ENCODE measurements at places on chromosomes 16 and 17.

DNA sequence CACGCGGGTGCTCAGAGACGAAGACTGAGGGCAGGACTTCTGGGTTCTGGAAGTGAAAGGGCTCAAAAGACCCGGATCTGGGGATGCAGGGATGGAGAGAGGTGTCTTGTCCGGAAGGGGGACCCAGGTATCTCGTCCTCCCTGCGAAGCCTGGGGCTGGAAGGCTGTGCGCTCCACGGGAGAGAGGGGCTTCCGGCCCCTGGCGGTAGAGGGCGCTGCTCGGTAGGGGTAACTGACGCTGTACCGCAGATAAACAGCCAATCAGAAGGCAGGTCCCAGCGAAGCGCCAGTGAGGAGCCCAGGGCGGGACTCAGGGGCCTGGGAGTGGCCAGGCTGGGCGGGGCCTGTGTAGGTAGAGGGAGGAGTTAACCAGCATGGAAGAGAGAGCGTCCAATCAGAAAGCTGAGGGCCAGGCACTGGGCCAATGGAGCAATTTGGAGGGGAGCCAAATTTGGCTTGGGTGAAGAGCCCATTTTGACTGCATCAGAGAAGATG lies 804 bp downstream of the TGFB1I1 start:
- peak; percentile 72 for DNase-seq

- DNase-seq: no peak
Observed at GRCh38 chr16:4917117-4917516, 19.8 kb downstream of the PPL start.

- no peak for DNase-seq
Observed at GRCh38 chr17:49512296-49513043, 17.4 kb downstream of the NGFR start.

DNA sequence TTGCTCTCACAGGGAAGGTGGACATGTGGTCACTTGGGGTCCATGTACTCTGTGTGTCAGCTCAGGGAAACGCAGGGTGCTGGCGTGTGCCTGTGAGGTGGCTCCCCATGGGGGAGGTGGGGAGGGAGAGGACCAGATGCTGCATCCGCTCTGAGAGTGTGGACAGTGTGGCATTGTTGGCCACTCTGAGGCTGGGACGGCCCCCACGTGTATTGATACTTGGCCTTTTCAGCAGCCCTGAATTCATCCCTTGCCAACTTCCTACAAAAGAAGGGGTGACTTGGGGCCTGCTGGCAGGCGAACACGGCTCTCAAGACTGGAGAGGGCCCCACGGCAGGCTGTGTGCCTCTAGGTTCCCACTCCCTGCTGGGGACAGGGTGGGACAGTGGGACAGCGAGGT lies 120.1 kb downstream of the RAB11FIP4 start:
- DNase-seq: no peak

GRCh38 chr16:56203052-56203451 lies 11.8 kb downstream of the GNAO1 start:
- DNase-seq: no peak

DNA sequence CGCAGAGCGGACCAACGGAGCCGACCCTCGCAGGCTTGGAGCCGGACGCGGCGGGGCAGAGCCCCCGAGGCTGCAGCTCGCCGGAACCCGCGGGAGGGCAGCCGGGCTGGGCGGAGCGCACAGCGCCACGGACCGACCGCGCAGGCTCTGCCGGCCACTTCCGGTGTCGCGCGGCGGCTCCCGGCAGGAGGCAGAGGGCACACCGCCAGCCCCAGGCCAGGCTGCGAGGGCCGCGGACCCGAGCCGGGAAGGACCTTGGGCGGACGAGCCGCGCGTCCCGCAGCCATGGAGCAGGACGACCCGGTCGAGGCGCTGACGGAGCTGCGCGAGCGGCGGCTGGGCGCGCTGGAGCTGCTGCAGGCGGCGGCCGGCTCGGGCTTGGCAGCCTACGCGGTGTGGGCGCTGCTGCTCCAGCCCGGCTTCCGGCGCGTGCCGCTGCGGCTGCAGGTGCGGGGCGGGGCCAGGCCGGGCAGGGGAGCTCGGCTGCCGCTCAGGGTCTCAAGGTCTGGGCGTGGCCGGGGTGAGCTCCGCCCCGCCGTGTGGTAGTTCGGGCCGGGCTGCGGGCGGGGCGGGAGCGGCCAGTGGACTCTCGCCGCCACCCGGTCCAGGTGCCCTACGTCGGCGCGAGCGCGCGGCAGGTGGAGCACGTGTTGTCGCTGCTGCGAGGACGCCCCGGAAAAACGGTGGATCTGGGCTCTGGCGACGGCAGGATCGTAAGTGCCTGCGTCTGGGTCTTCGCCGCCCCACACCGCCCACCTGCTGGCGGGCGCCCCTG lies at the start of gene ANTKMT:
Gene ANTKMT (plus strand): TSS at position 157 of the 775 bp plus-strand sequence. CDS start 129 bp downstream, at position 286.
- peak; percentile 87 for DNase-seq

- peak; percentile 83 for DNase-seq
Observed at GRCh38 chr17:58006560-58006923, 504 bp downstream of the SRSF1 start.

GRCh38 chr16:5108505-5109158 lies 11.0 kb upstream of the EEF2KMT start:
- DNase-seq: no peak

GRCh38 chr17:81863833-81864768 lies 3.8 kb upstream of the P4HB start:
- no peak for DNase-seq

- DNase-seq: peak; percentile 58
Observed at GRCh38 chr16:11743308-11744074, 834 bp upstream of the TXNDC11 start.

GRCh38 chr17:19461116-19461515 lies 50.1 kb downstream of the RNF112 start:
- no peak for DNase-seq

- DNase-seq: no peak
Observed at GRCh38 chr16:57316390-57317017, 32.0 kb upstream of the PLLP start.

DNA sequence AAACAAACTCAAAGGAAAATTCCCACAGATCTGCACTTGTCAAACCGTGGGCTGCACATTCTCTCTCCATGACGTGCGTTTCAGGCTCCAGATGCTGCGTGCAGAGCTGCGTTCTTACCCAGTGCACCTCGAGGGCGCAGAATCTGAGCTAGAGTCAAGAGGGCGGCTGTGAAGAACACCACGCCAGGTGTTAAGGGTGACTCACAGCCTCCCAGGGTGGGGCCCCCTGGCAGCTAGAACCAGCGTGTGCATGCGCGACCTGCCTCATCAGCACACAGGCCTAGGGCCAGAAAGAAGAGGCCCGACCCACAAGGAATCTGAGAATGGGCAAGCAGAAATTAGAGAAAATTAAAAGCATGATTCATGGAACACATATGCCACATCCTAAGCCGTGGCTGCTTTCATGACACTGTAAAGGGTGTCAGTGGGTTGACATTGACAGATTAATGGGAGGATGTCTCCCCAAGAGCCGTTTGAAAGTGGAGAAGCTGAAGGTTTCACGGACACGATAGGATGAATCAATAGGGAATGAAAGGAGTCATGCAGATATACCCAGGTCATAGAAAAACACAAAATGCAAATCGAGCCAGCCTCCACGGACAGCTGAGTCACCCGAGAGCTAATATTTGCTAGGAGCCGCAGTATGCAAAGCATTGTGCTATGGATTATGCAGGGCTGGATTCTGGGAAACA lies 29.0 kb downstream of the MARCHF10 start:
- peak; percentile 27 for DNase-seq

GRCh38 chr16:69890892-69891282 lies 60.2 kb upstream of the CLEC18A start:
- DNase-seq: peak; percentile 93

DNA sequence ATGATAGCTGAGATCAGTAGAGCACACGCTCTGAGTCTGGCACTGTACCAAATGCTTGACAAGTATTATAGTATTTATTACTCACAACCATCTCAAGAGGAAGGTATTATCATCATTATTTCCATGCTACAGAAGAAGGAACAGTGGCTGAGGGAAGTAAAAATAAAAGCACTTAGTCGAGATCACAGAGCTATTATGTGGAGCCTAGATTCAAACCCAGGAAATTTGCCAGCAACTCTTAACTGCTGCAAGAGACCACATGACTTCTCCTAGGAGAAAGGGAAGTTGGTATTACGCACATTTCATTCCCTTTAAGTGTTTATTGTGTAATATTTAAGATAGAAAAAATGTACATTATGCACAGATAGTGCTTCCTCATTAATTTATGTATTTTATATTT lies 1.0 kb upstream of the RHOT1 start:
- no peak for DNase-seq

GRCh38 chr17:2459917-2460271 lies 51.8 kb downstream of the METTL16 start:
- DNase-seq: no peak

GRCh38 chr16:79997257-79997656 lies 396.7 kb upstream of the MAF start:
- DNase-seq: no peak

DNA sequence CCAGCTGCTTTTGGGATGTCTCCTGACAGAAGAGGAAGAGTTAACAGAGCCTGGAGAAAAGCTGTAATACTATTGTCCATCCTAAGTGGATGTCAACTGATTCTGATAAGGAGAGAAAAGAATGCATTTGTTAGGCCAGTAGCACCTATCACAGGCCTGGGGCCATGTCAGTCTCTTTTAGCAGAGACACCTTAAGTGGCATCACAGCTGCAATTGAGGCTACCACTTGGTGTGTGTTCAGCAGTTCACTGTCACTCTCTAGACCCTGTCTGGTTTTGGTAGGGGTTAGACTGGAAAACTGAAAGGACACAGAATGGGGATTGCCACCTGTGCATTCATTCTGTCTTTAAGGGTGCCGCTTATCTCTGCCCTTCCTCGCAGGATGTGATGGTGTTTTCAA lies 42.0 kb downstream of the PSMD12 start:
- no peak for DNase-seq

GRCh38 chr17:28228109-28228840 lies 90.7 kb upstream of the TMEM97 start:
- DNase-seq: peak; percentile 54

GRCh38 chr17:28402224-28402630 lies 3.8 kb downstream of the SLC46A1 start:
- DNase-seq: no peak

- no peak for DNase-seq
Observed at GRCh38 chr17:11803231-11803969, 193.9 kb downstream of the ZNF18 start.

- no peak for DNase-seq
Observed at GRCh38 chr16:8063159-8063558, 527.2 kb downstream of the TMEM114 start.

DNA sequence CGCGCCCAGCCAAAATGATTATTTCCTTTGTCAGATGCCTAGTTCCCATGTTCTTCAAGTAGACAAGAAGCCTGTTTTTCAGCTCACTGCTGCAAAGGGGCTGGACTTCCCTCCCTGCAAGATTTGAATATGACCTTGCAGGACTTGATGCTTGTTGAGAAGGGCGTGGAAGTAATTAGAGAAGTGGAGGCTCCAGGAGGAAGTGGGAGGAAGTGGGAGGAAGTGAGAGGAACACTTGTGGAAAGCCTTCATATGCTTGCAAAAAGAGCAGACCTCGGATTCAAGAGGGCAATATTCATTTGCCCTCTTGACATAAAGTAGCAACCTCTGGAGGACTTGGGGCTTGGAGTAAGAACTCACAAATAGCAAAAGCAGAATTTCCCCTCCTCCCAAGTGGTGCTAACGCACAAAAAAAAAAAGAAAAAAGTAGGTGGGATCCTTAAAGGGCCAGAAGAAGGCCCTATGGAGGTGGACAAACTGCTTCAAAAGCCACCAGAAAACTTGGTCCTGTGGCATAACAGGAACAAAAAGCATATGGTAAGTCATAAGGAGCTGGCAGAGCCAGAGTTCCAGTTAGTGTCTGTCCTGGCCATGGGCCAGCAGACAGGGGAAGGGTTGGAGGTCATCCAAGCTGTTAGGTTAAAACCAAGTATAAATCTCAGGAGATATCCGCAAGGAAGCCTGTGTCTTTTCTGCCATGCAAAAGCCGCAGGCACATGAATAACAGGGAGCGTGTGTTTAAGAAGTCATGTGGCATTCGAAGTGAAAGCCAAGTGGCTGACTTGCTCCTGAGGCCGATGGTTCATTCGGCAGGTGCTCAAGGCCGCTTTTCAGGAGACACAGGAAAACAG lies 20.6 kb upstream of the PRKAR1A start:
- DNase-seq: no peak

DNA sequence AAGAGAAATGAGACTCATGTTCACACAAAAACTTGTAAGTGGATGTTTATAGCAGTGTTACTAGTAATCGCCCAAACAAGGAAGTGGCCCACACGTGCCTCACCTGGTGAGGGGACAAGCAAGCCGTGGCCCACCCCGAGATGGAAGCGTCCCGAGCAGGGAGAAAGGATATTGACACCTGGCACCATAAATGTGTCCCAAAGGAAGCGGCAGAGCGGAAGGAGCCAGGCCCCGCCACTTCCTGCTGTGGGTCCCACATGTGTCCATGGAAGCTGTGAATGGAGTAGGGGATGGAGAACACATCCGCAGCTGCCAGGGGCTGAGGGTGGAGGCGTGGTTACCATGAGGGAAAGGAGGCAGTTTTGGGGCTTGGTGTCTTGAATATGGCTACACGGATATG lies 18.9 kb downstream of the KCNJ18 start:
- no peak for DNase-seq

DNA sequence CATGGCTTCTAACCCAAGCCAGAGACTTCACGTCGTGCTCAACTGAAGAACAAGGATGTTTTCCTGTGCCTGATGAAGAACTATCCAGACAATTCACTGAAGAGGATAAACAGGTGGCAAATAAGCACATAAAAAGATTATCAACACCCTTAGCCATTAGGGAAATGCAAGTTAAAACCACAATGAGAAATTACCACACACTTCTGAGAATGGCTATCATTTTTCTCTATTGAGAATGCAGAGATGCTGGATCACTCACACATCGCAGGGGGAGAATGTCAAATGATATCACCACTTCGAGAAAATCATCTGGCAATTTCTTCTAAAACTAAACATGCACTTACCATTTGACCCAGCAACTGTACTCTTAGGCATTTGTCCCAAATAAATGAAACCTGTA lies 162.8 kb downstream of the IRX3 start:
- no peak for DNase-seq

GRCh38 chr16:67021321-67021720 lies 7.6 kb upstream of the CBFB start:
- no peak for DNase-seq
